ENCODE measurements at places on chromosomes 11 and 22.

- DNase-seq = no peak
These were observed 16.1 kb downstream of the XRRA1 start for GRCh38 chr11:74932797-74933196.

DNA sequence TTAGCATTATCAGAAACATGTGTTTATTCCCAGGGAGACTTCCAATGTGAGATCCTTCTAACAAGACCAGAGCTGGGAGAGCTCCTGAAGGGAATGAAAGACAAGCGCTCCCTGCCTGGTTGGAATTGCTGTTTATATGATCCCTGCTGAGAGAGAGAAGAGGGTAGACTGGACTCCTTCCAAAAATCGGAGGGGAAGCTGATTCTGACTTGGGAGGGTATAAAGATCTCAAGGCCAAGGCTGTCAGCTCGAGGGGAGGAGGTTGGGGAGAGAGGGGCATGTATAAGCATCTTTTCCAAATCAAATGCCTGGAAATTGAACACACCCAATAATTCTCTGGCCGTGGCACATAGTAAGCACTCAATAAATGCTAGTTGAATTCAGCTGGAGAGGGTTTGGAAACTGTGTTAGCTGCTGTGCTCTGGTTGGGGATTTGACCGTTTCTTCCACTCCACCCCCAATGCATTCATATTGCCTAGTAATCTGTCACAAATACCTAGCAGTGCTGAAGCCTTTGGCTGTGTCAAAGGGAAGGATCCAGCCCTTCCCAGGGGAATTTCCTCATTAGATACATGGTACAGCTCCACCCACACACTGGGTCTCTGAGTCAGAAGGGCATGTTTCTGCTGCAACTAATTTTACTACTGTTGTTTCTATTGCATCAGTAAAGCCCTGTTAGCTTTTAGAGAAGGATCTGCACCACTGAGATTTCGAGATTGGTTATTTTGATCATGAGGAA is 61.5 kb downstream of the CACNG2 start:
- no peak for DNase-seq

GRCh38 chr22:48085901-48086645 is 1323.6 kb downstream of the TBC1D22A start:
- no peak for DNase-seq

DNA sequence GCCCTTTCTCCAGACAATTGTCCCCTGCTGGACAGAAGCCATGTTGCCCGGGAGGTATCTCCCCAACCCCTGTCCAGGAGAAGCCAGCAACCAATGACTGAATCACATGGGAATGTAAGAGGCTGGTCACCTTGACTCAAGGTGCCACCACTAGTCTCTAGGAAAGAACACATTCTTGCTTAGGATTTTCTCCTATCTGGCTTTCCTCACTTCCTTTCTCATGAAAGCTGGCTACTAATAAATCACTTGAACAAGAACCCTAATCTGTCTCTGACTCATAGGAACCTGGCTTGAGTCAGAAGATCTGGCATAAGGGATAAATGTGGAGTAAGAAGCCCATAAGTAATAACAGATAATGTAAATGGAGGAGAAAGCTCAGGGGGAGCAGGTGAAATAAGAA is 101.4 kb upstream of the C11orf87 start:
- no peak for DNase-seq

GRCh38 chr11:73149105-73149504 is 7.0 kb upstream of the FCHSD2 start:
- DNase-seq = no peak

GRCh38 chr11:86914865-86915519 is 40.2 kb downstream of the FZD4 start:
- DNase-seq = no peak

- DNase-seq = no peak
These were observed 88.4 kb downstream of the GRIK4 start for GRCh38 chr11:120599816-120600420.

DNA sequence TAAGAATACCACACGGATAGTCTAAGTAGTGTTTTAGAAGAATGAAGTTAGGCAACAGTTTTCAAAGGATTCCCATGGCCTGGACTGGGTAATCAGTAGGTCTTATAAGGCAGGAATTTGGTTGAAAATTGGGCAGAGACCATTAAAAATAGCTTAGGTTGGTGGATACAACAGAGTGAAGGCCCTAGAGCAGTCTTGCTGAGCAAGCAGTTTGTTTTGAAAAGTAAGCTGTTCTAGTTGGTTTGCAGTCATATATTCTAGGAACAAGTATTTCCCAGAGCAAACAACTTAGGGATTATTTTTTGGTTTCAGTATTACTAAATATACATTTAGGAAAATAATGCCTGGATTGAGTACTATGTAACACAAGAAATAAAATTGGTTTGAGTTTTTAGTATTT is 64.8 kb downstream of the MUC15 start:
- DNase-seq = no peak

GRCh38 chr11:131829725-131830124 is 459.3 kb downstream of the NTM start:
- DNase-seq = no peak

DNA sequence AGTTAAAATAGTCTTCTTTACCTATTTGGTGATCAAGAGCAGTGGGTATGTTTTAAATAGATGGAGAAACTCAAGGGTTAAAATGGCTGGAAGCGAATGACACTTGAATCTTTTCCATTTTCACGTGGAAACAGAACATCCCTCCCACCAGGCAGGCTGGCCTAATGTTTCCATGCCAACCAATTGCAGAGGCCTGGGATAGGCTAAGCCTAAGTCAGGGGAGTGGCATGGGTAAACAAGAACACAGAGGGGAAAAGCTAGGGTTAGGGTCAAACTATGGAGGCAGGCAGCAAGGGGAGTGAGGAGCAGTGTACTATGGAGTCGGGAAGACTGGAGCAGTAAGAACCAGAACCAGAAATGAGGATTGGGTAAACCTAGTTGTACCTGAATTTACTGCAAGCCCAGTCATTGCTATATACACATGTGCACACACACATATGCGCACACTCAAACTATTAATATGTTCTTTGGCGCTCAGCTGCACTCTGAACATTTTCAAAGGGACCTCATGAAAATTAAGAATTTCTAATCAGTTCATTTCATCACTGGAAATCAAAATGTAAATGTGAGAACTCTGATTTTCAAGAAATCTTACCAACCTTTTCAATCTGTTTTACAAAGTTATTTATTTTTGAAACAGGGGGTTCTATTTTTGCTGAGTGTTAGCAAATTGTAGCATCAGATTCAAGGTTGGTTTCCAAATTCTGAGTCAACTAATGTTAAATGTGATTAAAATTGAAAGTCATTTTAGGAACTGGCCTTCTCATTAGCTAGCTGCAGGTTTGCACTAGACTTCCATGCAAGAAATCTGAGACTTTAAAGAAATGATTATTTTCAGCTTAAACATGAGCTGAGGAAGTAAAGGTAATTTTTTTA is 327.0 kb upstream of the CCDC90B start:
- DNase-seq = no peak

- DNase-seq = no peak
These were observed 4.3 kb downstream of the TOB2 start for GRCh38 chr22:41442240-41442792.

DNA sequence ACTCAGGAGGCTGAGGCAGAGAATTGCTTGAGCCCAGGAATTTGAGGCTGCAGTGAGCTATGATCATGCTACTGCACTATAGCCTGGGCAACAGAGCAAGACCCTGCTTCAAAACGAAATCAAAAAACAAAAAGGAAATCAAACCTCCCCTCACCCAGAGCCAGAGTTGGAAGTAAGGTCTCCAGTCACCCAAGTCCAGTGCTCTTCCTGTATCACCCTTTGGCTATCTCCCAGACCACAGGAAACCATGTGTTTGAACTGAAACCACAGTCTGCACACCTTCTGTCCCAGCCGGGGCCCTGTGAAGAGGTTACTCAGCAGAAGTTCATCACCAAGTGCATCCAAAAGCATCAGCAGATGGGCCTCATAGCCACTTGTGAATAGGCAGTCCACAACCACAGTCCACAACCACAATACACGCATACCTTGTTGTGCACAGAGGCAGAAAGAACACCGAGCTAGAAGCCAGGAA is 4.6 kb downstream of the MYH9 start:
- DNase-seq = no peak

DNA sequence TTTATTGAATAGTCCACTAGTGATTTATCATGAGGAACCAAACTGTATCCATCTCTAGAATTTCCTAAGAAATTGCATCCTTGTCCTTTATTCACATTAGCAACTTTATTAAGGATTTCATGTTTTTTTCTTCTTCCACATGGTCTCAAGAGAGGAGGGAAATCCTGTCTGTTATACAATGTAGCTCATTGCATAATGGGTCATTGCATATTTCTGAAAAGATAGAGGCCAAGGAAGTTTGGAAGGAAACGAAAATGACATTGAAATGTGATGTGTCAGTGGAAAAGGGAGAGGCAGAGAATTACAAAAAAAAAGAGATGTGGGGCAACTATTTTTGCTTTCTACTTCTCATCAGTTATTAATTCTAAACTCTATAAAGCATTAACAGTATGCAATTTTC is 353.1 kb downstream of the METTL15 start:
- no peak for DNase-seq

DNA sequence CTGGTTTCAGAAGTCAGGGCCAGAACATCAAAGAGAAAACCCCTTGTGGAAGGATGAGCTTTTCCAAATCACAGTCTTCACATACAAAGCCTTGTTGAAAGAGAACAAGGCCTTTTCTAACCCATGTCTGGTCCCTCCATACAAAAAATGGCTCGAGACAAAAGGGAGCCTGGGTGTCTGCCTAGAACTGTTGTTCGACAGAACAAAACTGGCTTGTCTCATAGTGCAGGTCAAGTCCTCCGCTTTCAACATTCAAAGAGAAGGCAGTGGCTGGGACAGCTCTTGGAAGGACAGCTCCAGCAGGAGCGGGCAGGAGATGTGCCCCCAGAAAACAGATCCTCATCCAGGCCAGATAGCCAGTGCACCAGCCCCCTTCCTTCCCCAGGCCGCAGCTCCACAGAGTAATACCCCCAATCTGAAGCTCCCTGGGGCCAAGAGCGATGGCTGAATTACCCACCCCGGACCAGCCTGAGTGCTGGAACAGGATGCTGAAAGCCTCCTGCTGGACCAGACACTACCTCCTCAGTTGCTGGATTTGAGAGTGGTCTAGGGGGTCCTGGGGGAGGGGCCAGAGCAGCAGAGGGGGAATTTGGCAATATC is 27.6 kb downstream of the USH1C start:
- DNase-seq = peak; percentile 59

- DNase-seq = no peak
These were observed 66.9 kb downstream of the TBC1D22A start for GRCh38 chr22:46829117-46829891.

- no peak for DNase-seq
These were observed 27.2 kb downstream of the ATG16L2 start for GRCh38 chr11:72841397-72841796.

DNA sequence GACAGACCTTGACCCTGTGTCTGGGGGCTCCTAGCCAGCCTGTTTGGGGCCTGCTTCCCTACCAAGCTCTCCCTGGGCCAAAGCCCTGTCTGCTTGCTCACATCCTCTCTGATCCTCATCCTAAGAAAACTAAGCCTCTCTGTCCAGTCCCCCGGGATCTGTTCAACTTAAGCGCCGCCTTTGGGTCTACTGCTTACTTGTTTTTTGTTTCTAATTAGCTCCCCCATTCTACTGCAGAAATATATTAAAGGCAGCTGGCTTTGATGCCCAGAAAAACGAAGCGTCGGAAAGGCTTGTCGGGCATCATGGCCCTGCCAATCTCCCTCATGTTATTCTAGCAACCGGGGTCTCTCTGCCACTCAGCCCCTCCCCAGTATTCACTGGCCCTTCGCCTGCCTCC is 3.4 kb downstream of the DSCAML1 start:
- DNase-seq = no peak

- DNase-seq = no peak
These were observed 81.0 kb upstream of the SNX19 start for GRCh38 chr11:130997278-130997677.

DNA sequence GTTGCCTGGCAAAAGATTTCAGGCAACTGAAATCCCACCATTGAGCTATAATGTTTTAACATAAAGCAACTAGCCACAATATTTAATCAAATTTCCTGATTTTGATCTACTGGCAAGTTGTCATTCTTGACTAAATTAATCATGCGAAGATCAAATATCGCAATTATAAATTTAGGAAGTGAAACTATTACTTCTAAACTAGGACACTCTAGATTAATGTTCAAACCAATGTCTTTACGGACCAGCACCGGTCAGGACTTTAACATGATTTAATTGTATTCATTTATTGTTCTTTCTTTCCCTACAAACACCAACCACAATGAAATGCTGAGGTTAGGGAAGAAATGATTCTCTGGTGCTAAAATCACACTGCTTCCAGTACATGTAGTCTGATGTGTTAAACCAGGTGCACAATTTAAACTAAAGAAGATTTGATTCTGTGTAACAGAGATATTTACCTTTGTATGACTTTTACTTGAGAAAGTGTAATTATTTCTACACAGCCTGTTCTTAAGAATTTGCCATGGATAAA is 14.9 kb downstream of the GAS2 start:
- DNase-seq = no peak

DNA sequence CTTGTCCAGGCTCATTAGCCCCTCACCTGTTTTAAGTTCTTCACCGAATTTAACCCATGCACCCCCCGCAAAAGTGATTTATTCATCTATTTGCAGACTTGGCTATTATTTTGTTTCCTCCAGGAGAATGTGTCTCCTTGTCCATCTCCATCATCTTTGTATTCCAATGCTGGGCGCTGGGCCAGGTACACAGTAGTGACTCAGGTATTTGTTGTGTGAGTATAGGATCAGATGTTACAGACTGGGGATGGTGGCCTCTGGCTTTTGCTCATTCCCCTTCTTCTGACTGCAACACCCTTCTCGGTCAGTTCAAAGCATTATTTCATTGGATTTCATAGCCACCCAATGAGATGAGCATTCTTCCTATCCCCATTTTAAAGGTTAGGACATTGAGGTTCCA is 408.2 kb downstream of the MN1 start:
- DNase-seq = no peak

GRCh38 chr11:69892986-69893555 is 73.9 kb upstream of the FGF3 start:
- no peak for DNase-seq

DNA sequence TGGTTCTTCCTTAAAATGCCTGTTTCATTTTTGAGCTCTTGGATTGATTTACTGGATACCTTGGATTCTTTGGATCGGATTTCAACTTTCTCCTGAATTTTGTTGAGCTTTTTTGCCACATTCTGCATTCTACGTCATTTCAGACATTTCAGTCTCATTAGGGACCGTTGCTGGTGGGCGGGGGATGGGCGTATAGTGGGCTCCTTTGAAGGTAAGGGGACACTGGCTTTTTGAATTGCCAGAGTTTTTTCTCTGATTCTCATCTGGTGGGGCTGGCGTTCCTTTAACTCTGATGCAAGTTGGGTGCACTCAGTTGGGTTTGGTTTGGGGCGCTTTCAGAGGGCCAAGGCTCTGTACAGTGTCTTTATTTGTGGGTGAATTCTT is 216.5 kb downstream of the DYNC2H1 start:
- DNase-seq = no peak
